ENCODE measurements at places on chromosomes 13 and 19. TPM values are rescaled to one million over a fixed set of nuclear protein-coding genes. Genes with fewer than 3 reads are reported as not detected.

DNA sequence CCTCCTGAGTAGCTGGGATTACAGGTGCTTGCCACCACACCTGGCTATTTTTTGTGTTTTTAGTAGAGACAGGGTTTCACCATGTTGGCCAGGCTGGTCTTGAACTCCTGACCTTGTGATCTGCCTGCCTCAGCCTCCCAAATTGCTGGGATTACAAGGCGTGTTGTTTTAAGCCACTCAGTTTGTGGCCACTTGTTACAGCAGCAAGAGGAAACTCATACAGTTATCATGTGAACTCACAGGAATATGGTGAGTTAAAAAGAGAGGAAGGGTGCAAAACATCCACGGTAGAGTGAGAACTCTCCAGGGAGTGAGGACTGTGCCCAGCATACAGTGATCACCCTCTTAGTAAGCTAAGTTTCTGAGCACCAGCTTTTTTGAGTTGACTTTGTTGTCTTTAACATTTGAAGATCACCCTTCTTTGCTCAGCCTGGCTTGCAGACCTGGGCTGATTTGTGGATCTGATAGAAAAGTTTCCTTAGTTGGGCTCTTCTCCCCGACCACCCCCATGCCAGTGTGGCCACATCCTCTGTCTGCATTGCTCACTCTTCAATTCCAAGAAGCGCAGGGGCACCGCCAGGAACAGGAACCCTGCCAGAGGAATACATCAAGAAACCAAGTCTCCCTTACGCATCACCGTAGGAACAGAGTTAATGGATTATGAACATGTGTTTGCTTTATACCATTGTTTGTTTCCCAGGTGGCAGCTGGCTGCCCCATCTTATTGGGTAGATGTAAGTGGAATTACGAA is 16.0 kb downstream of the ALOX5AP start:
- DNase-seq = no peak

DNA sequence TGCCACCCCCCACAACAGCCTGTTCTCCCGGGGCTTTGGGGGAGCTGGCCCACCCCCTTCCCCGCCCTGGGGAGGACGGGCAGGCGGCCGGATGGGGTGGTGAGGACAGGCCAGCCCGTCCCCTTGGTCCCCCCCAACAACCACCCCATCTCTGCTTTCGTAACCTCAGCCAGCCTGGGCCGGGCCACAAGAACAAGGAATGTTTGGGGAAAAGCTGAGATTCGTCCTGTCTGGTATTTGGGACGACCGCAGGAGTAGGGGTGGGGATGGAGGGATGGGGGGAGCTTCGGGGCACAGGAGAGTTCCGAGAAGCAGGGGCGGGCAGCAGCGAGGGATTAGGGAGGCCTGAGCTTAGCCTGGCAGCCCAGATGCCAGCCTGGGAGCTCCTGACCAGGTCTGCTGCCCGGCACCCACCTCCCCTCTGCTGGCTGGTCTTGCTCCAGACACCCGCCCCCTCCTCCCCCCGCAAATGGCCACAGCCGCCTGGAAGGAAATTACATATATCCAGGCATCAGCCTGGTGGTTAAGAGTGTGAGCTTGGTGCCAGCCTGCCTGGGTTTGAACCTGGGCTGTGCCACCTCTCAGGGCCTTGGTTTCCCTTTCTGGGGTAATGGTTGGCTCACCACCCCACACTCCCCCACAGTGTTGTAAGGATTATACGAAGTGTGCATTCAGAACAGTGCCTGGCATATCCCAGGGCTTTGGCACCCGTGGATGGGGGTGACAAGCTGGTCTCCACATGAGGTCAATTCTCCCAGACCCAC is at the start of gene PODNL1:
TSS of gene PODNL1 (minus strand) at position 117 of the 764 bp plus-strand sequence. CDS start 236 bp downstream, outside the sequence.
- DNase-seq = no peak

- DNase-seq = no peak
Measured at GRCh38 chr19:2616741-2617392, 85.6 kb downstream of the GNG7 start.

GRCh38 chr13:88063741-88064140 is 392.6 kb downstream of the SLITRK5 start:
- no peak for DNase-seq

The FBL gene
- 296 TPM for polyA plus RNA-seq

DNA sequence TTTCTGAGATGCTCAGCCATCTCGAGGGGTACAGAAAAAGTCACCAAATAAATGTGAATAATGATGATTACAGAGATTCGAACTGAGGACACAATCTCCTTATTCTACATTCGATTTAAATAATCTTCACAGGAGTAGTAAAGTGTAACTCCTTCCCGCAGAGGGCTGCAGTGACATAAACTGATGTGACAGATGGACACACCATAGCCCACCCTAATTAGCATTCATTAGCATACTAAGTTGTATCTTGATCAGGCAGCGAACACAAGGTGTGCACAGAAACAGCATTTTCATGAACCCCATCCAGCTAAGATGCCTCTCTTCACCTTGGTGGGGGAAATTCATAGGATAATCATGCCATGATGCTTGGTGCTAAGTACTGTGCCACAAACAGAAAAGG is 83.0 kb downstream of the TNFSF11 start:
- no peak for DNase-seq
